NCI-H2107 (cell line): ENCODE measurements at places on chromosomes 5 and 9.

DNA sequence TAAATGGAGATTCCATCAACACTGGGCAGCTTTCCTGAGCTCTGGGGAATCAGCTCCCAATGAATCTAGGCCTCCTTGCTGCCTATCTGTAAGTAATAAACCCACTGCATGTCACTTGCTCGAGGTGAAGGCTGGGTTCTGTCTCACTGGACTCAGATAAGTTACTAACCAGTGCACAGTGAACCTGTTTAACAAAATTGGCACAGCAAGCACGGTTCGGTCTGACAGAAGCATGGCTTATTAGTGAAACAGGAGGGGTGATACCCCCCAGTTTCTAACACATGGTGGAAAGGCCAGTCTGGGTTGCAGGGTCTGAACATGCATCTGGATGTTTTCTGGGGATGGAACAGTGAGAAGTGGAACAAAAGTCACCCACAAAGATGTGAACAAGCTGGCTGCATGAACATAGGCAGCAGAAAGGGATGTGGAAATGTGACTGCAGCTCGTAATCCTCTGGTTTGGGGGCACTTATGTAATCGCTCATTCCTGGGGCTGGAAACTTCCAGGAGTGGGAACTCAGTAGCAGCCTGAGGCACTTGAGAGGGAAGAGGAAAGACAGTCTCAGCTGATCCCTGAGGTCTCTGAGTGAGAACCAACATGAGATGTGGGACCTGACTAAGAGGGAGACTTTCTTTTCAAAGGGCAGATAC, 37.7 kb downstream of the UGT3A2 start:
- DNase-seq: no peak

DNA sequence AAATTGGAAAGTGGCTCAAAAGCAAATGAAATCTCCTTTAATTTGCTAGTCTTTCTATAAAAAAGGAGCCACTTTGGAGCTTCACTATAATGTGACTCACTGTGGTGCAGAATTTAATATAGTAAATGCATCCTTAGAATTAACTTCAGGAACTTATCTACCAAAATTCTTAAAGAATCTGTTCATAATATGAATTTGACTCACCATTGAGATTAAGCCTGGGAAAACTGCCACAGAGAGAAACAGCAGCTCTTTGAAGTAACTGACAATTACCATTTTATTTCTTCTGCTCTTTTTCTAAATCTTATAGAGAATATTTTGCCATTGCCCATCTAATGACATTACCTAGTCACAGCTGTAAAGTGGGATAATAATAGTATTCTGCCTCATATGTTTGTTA, 211.9 kb upstream of the CDH6 start:
- DNase-seq: no peak

DNA sequence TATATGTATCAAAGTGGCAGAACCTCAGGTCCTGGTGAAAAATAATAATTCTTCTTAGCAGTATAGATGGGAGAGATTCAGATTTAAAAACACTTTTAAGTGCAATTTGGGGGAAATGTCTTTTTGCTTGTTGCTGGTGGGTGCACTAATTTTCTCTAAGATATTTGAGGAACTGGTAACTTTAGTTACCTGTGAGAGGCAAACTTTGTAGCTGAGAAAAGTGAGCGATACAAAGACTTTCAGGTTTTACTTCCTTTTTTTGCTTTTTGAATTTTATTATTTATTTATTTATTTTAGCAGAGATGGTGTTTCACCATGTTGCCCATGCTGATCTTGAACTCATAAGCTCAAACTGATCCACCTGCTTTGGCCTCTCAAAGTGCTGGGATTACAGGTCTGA, 303.1 kb upstream of the PTGER4 start:
- DNase-seq: no peak

- no peak for DNase-seq
Measured at GRCh38 chr9:76637416-76637815, 126.8 kb upstream of the PCA3 start.

DNA sequence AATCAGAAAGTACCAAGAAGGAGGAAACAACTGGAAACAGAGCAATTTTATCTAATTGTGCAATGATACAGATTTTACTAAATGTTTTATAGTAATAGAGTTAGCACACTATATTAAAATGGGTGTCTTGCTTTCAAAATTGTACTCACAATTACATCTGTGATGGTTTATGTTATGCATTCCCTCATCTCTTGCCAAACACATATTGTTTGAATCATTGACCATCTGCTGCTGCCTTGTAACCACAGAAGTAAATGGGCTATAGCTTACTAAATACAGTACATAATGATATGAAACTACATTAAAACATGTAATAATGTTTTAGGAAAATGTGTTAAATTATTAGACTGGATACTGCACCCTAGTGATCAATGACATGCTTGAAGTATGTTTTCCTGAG, 158.1 kb downstream of the SLC25A46 start:
- peak; percentile 1 for DNase-seq

GRCh38 chr5:65951330-65951729, 25.0 kb downstream of the ERBIN start:
- no peak for DNase-seq

DNA sequence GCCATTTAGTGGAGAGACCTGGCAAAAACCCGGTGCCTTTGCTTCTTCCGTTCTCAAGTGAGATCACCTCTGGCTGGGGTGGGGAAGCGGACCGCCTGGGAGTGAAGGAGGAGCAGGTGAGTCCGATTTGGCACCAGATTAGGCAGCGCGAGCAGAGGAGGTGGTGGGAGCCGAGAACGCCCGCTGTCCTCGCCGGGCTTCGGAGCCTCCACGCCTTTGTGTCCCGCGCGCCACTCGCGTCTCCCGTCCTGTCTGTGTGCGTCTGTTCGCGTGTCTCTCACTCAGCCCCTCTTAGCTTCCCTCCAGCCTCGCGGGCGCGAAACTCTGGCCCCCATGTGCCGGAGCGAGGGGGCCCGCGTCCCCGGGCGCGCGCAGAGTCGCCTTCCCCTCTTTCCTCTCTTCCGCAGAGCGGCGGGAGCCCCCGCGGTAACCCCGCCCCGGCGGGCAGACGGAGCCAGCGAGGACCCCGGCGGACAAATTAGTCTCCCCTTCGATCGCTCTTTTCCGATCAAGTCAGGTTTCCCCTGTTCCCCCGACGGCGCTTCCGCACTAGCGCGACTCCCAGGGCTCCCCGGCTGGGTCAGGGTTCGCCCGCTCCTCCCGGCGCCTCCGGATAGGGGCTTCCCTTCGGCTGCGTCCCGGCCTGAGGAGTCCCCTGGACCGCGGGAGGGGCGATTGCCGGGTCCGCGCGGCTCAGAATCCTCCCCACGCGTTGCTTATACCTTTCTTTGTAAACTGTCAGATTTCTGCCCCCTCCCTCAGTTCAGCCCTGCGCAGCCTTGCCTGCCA, 7.1 kb downstream of the POU4F3 start:
- no peak for DNase-seq

DNA sequence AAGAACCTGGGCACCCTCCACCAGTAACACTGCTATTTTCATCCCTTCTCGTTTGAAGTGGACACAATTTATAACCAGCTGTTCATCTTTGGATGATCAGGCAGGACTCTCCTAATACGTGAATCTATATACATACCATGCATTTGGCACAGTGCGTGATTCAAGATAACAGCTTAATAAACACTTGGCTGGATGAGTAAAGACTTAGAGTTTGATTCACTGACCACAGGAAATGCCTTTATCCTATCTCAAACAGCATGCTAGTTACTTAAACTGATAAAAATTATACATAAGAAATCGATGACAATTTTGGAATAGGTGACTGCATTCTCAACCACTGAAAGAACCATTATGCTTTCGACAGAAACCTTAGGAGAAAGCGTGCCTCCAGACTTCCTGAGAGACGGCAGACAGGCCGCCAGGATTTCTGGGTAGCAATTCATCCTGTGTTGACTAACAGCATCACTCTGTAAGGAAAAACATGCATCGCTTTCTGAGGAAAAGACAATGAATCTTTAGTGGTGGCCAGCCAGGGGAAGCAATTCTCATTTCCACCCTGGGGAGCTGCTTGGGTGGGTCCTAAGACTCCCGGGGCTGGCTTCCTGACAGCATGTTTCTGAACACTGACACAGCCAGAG, 9.7 kb downstream of the MRPL36 start:
- DNase-seq: no peak

DNA sequence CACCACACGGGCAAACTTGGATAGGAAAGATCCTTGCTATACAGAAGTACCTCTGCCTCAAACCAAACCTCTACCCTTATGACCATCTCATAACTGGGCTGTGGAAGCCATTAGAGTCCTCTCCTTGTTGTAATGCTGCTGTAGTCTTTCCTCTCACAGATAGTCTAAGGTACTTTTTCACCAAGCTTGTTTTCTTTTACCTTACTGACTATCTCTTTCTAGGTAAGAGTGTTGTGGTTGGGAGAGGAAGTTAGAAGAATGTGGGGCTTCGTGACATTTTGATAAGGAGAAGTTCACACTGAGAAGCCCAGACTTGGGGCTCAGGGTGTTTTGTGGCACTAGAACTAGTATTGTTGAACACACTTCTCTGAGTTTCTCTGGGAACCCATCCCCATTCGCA, 8.9 kb downstream of the CFAP95 start:
- no peak for DNase-seq

DNA sequence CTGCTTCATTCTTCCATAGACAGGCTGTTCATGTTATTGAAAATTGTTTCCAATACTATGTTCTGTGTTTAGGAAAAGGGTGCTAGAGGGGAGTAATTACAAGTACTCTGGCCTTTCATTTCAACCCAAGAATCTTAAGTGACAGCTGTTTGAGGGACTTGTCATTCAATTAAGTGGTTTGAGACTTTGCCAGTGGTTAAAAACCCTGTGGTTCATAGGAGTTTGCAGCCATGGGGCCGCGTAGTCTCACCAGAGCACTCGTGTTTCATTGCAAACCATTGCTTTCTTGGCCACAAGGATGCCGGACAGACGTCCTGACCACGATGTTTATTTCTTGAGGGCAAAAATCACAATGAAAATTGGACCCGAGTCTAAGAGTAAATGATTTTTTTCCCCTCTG, 248.8 kb downstream of the NNT start:
- DNase-seq: no peak

DNA sequence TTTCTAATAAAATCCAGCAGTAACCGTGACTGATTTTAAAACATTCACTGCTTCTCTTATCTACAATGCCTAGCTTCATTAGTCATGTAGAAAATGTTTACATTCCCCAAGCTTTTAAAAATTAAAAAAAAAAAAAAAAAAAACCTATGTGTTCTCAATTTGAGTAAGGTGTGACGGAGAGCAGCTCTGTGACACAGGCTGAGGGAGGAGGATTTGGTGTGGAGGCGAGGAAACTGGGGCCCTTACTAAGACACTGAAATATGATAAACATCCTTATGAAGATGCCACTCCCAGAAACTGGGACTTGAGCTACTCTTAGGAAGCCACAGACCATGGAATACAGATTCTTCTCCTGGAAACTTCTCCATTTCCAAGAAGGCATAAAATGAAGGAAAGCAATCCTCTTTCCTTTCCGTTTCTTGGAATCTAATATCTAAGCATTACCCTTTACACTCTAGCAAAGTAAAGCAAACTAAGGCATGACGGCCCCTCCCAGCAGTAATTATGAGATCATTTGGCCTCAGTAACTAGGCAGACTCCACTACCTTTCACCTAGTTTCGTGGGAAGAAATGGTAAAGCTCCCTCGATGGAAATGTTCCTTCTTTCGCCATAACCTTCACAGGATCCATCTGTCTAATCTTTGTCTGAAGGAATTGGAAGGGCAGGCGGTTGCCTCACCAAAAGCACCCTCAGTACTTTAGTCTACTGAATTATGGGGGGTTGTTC, 23.5 kb downstream of the GRAMD2B start:
- DNase-seq: no peak

DNA sequence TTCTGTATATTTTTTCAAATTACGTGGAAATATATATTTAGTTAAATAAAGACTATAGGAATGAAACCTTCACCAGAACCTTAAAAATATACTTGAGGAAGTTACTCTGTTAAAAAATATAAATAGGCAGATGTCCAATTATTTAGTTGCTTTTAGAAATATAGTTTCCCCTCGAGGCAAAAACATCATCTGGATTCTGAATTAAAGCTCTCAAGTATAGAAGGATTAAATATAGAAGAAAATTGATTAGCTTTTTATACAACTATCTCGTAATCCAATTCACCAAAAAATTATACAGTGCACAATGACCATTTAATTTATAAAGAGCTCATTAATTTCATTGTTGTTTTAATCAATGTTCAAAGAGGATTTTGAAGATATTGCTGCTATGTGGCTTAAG, 601.4 kb downstream of the GABRG2 start:
- DNase-seq: no peak

- no peak for DNase-seq
Measured at GRCh38 chr5:9958914-9959313, 290.8 kb downstream of the ATPSCKMT start.

DNA sequence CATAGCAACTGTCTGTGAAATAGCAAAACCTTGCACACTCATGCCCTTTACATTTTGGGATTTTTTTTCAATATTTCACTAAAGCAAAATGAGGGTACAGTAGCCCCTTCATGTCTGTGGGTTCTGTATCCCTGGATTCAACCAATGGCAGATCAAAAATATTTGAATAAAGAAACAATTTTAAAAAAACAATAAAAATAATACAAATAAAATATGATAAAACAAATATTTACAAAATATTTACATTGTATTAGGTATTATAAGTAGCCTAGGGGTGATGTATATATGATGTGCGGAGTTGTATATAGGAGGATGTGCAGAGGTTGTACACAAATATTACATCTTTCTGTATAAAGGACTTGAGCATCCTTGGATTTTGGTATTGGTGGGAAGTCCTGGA, 67.3 kb upstream of the CDH10 start:
- no peak for DNase-seq

- DNase-seq: no peak
Measured at GRCh38 chr9:17476401-17476800, 102.5 kb upstream of the SH3GL2 start.

DNA sequence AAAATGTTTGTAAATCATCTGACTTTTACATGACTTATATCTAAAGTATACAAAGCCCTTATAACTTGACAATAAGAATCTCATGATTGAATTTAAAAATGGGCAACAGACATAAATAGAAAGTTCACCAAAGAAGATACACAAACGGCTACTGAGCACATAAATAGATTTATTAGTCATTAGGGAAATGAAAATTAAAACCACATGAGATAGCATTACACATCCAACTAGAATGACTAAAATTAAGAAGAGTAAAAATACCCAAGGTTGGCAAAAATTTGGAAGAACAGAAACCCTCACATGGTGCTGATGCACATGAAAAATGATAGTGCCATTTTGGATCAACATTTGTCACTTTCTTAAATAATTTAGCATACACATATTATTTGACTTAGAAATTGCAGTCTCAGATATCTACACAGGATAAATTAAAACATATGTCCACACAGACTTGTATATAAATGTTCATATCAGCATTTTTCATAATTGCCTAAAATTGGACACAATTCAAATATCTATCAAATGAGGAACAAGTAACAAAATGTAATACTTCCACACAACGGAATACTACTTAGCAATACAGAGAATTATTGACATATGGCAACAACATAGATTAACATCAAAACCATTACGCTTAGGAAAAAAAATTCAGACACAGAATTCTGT, 359.1 kb upstream of the DAB2 start:
- no peak for DNase-seq
